ENCODE measurements at places on chromosomes 7 and 10.

DNA sequence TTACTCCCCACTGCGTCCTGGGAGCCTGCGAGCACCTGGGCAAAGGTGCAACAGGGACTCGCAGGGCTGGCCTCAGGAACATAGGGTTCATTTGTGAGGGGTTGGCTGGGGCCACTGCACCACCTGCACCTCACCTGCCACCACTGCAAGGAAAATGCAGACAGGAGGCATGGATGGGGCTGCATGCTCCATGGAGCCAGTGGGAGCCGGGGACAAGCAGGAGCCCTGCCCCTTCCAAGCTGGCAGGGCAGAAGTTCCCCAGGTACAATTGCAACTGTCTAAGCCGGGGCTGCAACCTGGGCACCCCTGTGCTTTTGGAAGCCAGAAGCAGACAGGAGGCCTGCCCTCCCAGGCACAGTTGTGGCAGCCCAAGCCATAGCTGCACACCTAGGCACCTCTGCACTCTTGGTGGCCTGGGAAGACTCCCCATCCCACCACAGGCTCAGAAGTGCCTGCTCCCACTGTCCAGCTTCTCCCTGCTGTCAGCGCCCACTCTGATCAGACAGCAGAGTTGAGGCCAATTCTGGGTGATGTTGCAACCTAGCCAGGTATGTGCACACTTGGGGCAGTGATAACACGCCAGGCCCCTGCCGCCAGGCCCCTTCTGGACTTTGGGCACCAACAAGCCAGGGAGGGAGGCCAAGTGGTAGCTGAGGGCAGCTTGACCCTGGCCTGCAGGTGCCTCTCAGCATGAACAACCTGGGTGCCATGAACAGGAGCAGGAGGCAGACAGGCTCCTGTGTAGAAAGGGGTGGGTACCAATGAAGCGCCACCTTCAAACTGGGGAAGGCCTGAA, 58.2 kb downstream of the TMEM106B start:
- DNase-seq, result no peak

DNA sequence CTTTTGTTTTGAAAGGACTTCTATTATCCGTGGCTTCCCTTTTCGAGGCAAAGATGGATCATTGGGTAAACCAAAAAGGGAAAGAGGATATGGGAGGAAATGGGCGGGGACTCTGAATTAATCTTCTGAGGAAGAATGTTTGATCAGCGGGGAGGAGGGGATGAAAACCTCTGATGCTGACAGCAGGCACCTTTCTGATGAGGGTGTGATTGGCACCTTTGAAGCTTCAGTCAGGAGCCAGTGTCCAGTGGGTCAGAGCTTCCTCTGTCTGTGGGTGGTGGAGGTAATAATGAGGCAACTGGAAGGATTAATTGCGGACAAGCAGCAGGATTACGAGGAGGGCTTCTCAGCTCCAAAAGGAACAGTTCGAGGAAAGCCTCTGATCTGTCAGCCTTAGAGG, 877.6 kb downstream of the LRMDA start:
- DNase-seq, result no peak

DNA sequence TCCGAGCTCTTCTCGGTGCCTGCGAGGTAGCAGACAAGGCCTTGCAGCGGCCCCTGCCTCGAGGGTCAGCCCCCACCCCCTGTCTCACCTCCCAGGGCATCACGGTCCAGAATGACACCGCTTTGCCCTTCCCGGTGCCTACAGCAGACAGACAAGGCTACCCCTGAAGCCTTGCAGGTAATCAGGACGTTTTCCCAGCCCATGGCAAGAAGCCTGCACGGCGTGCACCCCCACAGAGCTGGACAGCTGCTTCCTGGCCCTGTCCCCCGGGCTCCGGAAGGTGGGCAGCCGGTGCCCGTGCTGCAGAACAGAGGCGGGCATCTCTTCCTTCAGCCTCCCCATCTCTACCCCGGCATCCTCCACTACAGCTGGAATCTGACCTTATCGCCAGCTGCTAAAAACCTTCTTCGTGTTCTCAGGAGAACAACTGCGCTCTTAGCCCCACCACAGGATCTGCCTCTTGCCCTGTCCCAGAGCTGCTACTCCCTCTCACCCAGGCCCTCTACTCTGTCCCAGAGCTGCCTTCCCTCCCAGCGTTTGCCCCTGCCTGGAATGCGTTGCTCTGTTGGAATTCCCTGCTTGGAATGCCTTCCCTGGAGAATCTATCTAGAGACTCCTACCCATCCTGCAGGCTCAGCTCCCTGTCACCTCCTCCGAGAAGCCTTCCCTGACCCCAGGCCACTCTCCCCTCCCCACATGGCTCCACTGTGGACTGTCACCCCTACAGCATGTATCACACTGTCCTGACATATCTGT, 4.7 kb downstream of the MYL10 start:
- no peak for DNase-seq

DNA sequence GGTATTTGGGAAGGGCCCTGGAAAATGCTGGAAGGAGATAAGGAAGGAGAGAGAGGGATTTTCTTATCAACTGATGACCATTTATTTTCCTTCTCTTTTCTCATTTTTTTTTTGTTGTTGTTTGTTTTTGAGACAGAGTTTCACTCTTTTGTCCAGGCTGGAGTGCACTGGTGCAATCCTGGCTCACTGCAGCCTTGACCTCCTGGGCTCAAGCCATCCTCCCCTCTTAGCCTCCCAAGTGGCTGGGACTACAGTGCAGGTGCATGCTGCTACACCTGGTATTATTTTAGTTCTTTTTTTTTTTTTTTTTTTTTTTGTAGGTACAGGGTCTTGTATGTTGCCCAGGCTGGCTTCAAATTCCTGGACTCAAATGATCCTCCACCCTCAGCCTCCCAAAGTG, 52.2 kb downstream of the HIP1 start:
- no peak for DNase-seq

- DNase-seq, result peak; percentile 6
Observed at GRCh38 chr10:100887761-100888296, 24.9 kb upstream of the SLF2 start.

DNA sequence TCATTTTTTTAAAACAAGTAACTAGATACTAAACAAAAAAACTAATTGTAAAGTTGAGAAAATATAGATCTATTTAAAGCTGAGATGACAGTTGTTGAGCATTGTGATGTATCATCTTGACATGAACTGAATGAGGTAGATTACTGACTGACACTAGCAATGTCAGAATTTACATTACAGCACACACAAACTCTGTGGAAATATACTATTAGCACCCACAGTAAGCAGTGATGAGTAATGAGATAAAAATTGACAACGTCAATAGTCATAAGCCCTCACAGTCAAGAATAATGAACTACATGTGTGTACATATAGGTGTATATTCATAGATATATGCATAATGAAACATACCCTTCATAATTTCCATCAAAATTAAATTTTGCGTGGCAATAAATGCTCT, 368.4 kb downstream of the TFEC start:
- no peak for DNase-seq

GRCh38 chr7:4343272-4344247, 338.5 kb upstream of the FOXK1 start:
- DNase-seq, result no peak

GRCh38 chr7:44278451-44279161, 46.8 kb downstream of the CAMK2B start:
- DNase-seq, result peak; percentile 9
